Lower lobe of right lung (tissue), 2 donors: ENCODE measurements at places on chromosomes 4 and X.

DNA sequence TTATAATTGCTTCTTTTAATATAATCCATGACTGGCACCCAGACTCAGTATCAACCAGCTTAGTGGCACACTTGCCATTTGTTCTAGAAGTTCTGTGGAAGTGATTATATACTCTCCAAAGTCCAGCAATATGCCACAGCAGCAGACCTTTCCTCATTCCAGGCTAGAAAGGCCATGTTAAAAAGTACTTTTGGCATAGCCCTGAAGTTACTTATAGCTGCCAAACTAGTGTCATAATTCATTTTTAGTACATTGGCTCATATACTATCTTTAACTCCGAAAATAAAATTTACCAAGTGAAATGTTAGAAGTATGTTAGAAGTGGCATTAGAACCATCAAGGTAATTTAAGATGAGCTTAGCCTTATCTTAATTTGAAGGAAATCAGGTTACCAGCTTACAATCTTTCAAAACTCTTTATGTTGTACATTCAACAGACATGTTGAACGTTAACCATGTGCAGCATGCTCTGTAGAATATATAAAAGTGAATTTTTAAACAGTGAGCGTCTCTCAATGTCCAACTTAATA, 714.2 kb upstream of the LCORL start:
- DNase-seq = no peak

DNA sequence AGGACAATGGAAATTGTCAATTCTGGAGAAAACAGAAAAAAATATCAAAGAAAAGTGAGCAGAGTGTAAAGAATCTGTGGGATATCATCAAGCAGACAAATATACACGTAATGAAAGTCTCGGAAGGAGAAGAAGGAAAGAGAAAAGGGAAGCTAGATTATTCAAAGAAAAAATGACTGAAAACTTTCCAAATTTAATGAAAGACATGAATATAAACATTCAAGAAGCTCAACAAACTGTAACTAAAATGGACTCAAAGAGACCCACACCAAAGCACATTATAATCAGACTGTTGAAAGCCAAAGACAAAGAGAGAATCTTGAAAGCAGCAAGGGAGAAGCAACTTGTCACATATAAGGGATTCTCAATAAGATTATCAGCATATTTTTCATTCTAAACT, 28.3 kb downstream of the PARM1 start:
- no peak for DNase-seq

DNA sequence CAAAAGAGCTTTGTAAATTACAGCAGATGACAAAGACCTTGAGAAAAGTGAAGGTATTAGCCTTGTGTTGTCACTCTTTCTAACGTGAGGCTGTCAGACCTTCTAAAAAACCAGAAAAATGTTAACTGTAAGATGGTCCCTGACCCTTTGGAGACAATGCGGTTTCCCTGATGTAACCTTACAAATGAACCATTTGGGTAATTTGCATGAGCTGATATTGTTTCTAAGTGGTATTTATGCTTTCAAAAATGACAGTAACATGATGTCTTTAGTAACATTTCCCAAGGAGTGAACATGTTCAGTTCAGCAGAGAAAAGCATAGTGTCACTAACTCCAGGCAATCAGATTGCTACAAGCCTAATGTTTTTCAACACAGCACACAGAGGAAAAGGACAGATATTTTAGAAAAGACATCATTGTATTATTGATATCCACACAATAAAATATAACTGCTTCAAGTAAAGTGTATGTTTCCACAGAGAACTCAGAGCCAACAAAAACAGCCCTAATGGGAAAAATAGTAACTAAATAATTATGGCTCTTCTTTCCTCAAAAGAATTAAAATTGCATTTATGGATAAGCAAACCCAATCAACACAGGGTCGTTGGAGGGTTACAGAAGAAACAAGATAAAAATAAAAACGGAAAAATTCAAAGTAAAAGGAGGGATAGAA, 434.4 kb downstream of the KCNIP4 start:
- no peak for DNase-seq

GRCh38 chrX:69539437-69539836, 35.3 kb downstream of the NALF2 start:
- DNase-seq = no peak

DNA sequence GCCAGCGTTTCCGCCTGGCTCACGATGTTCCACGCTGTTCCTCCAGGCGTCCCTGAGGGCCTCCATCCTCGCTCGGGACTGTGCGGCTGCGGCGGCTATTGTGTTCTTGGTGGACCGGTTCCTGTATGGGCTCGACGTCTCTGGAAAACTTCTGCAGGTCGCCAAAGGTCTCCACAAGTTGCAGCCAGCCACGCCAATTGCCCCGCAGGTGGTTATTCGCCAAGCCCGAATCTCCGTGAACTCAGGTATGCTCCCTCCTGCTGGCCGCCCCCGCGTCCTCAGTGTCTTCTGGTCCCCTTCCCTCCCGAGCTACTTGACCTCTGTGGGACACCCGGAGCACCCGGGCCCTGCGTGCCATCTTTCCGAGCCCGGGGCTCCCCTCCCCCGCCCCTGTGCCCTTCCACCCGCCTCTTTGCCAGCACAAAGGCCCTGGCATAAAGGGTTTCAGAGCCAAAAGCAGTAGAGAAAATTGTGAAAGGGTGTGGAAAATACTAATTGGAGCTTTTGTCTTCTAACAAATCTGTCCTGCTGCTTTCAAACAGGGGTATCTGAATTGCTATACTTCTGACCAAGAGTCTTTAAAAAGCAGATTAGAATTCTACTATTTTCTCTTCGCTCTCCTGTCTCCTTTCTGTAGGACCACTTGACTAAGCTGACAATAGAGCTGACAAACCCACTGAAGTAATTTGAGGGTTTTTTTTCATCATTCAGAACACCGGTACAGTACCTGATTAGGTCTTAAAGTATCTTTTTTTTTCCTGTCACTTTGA, 104.0 kb downstream of the NEUROG2 start:
- no peak for DNase-seq

- DNase-seq = no peak
These were observed 133.5 kb downstream of the TBL1X start for GRCh38 chrX:9598344-9598743.

GRCh38 chr4:65893271-65893670, 223.0 kb upstream of the EPHA5 start:
- DNase-seq = no peak

- DNase-seq = no peak
These were observed 249.9 kb upstream of the GATB start for GRCh38 chr4:152010710-152011079.

DNA sequence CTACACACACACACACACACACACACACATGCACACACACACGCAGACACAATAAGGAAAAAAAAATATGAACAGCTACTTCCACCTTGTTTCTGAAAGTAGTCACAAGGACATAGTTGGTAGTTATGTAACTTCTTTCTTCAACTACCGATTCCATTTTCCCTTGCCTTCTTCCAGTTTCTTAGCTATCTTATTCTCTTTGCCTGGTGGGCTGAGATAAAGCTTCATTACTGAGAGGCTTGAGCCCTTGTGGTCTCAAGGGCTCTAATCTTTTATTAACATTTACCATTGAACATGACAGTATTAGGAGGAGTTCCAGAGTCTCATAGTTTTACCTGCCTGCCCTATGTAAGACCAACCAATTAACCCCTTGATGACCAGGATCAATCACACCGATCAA, 8.9 kb upstream of the SMIM10 start:
- no peak for DNase-seq

- no peak for DNase-seq
These were observed 50.8 kb upstream of the ELF2 start for GRCh38 chr4:139227729-139228404.

DNA sequence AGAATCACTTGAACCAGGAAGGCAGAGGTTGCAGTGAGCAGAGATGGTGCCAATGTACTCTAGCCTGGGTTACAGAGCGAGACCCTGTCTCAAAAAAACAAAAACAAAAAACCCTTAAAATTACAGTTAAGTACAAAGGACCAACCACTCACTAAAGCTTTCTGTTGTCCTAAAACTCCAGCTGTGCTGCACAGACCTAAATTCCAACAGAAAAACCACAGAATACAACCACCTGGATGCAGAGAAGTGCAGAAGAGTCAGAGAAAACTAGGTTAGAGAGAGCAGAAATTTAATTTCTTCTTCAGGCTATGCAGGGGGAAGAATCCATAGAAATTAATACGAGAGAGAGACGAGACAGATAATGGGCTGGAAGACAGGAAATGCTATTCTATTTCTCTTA, 376.8 kb upstream of the CXorf51A start:
- DNase-seq = no peak

DNA sequence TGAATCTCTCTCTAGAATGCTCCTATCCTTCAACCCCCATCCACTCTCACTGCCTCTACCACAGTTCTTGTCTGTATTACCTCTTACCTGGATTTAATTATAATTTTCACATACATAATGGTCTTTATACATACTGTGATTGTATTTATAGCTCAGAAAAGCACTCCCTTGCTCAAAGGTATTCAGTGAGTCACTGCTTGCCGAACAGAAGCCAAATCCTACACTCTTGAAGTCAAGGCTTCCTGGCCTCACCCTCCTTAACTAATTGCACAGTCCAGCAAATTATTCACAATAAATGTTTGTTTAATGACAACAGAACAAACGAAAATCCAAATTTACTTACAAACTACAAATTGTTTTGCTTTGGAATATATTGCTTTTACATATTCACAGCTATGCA, 159.5 kb downstream of the KLHL13 start:
- DNase-seq = no peak

DNA sequence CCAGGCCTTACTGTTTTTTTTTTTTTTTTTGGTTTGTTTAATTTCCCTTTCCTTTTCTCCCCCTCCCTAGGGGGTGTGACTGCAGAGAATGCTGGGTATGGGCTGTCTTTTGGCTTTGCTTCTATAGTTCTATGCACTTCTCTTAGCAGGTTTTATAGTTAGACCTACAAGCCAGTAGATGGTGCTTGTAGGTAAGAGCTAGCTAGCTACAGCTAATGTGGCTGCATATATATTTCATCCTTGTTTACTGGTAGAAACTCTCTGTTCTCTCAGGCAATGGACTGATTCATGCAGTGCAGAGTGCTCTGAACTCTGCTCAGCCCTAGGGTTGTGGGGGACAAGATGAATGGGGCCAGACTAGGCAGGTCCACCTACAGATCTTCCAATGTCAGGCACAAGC, 246.4 kb downstream of the SH2D1A start:
- no peak for DNase-seq

DNA sequence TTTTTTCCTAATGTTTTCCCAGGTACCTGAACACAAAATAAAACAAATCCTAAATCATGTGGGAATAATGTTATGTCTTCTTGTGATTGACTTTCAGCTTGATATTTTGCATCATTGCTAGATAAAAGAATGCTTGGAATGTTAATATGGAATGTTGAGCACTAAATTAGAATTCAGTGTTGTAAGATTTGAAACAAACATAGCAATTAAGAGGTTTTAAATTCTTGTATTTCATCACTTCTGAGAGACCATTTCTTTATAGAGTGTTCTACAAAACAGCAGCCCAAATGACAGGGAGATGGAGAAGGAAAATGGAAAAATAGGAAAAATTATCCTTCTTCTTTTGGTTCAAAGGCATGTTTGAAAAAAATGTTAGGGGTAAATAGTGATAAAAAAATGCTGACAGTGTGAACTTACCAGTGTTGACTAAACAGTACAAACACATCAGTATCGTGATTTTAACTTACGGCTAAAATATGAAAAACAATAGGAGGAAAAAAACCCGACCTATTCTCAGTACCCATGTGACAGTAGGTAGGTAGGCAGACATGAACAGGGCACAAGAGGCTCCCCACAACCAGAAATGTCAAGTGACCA, 102.6 kb upstream of the PDE5A start:
- no peak for DNase-seq

- no peak for DNase-seq
These were observed 40.8 kb downstream of the SLC34A2 start for GRCh38 chr4:25696409-25696808.
